ENCODE measurements at places on chromosomes 5 and 9. TPM values are rescaled to one million over a fixed set of nuclear protein-coding genes. Genes with fewer than 3 reads are reported as not detected.

GRCh38 chr5:115360046-115360685, 63.7 kb upstream of the CCDC112 start:
- no peak overlapping the region for H3K27ac ChIP-seq
- H3K4me1 ChIP-seq = no peaks in the 10 kb centered on the region

ZDHHC11B gene
- 4.2 TPM for total RNA-seq

GRCh38 chr5:73129143-73129542, 8.8 kb downstream of the TMEM171 start:
- no peaks in the 10 kb centered on the region for H3K36me3 ChIP-seq
- no peak overlapping the region for H3K4me3 ChIP-seq
- no peaks in the 10 kb centered on the region for H3K4me1 ChIP-seq
- H3K27ac ChIP-seq = no peak overlapping the region
- no peak for DNase-seq
- H3K27me3 ChIP-seq = no peaks in the 10 kb centered on the region

PCDHGB7 gene
- total RNA-seq = 18.4 TPM

DNA sequence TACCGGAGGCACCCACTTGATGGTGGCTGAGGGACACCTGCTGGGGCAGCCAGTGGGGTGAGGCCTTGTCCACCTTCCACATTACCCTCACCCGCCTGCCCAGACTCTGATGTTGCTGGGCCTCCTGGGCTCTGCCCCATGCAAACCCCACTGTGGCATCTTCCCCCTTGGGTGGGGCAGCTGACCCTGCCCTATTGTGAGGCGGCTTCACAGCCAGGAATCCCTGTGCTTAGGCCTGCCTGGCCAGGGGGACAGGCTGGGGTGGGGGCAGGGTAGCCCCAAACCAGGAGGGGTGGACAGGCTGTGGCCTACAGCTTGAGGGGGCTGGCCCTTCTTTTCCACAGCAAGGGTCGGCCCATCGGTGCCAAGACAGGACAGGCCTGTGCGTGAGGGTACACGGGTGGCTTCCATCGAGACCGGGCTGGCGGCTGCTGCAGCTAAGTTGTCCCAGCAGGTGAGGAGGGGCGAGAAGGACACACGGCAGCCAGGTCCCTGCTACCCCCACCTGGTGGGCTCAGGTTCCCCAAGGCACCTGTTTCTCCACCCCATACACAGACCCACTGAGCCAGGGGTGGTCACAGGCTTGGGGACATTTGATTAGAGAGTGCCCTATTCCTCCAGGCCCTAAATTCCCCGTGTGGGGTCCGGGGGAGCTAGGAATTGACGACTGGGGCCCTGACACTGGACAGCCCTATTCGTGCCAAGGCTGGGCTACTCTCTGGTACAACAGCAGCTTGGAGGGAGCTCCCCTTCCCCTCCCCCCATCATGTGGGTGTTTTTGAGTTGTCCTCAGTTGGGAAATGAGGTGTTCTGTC, 99.2 kb downstream of the PHF2 start:
- H3K4me3 ChIP-seq = no peak overlapping the region
- peak; percentile 29 for DNase-seq
- H3K36me3 ChIP-seq = no peaks in the 10 kb centered on the region
- H3K27me3 ChIP-seq = no peaks in the 10 kb centered on the region
